Activated naive CD4-positive, alpha-beta T cell treated with anti-CD3 and anti-CD28 coated beads, Interleukin-2, amount 50 U/mL, for 16 hours (primary cell): ENCODE measurements at places on chromosomes 16 and 17.
A peak's percentile ranks its signal among the peaks of the same experiment; 100 is the strongest.

- no peak for DNase-seq
Measured at GRCh38 chr16:82231008-82231787, 61.2 kb upstream of the MPHOSPH6 start.

GRCh38 chr16:87326151-87326571 is 9.0 kb upstream of the C16orf95 start:
- no peak for DNase-seq

DNA sequence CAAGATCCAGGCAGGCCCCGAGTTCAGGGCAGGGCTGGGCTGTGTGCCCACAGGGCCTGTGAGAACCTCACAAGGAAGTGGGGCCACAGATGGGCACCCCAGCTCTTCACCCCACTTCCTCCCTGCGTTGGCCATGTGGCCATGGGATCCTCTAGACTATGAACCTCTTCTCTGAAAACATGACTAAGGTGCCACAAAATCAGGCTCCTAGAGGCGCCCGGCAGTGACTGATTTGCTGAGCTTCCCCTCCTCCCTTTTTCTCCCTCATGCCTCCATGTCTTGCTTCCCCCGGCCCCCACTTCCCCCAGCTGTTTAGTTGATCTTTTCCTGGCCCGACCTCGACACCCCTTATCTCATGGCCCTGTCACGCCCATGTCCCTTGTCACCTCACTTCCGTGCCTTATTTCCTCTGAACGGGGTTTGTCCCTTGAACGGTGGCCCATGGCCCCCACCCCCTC is 87.1 kb downstream of the KCNJ12 start:
- DNase-seq = no peak

- DNase-seq = no peak
Measured at GRCh38 chr16:83742124-83742899, 65.5 kb upstream of the HSBP1 start.

DNA sequence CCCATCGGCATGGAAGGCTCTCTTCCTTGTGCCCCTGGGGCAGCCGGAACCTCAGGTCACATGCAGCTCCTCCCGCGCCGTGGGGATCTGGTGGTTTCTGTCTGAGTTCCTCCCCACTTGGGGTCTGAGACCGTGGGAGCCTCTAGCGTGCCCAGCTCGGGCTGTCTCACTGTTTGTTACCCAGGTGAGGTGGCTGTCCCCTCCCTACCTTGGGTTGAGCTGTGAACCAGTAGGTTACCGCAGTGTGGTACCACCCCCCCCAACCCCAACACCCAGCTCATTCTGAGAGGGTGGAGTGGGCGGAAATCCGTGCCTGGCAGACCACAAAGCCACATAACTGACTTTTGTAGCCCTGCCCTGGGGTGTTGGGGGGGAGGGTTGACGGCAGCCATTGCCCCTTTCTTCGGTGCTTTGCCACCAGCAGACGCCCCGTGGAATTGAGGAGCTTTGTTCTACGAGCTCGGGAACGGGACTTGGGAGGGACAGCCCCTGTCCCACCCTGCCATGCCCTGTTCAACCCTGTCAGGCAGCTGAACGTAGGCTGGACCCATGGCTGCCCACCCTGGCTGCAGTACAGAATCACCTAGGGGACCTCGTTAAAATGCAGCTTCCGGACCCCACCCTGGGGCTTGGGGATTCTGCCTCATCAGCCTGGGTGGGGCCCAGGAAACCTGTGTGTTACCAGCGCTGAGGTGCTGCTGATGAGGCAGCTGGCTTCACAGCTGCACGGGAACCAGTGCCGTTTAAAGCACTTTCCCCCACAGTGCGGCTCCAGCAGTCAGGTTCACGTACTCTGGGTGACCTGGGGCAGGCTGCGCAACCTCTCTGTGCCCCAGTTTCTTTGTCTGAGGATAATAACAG is 18.5 kb downstream of the RAP1GAP2 start:
- DNase-seq = peak; percentile 85
